Neural progenitor cell (in vitro differentiated cells): ENCODE measurements at places on chromosomes 1 and 21. TPM values are rescaled to one million over a fixed set of nuclear protein-coding genes. Genes with fewer than 3 reads are reported as not detected.

The CLCA4 gene
- not detected in 2 replicates for total RNA-seq

The KIRREL1 gene
- 39.5 and 70.7 TPM in 2 replicates for total RNA-seq

The PLEKHO1 gene
- 39.3 and 43.3 TPM in 2 replicates for total RNA-seq

The C8B gene
- not detected in 2 replicates for total RNA-seq

The TYW3 gene
- 0.13 TPM in 1 of 2 replicates, not detected in the other for total RNA-seq

The ATAD3C gene
- not detected in 2 replicates for total RNA-seq

The MYOG gene
- total RNA-seq, result not detected in 2 replicates

The BARHL2 gene
- total RNA-seq, result not detected in 2 replicates

The CPTP gene
- 1.0 and 13.5 TPM in 2 replicates for total RNA-seq
